ENCODE measurements at places on chromosomes 12 and 14.

GRCh38 chr12:82627799-82628198, 58.9 kb upstream of the TMTC2 start:
- DNase-seq: no peak

DNA sequence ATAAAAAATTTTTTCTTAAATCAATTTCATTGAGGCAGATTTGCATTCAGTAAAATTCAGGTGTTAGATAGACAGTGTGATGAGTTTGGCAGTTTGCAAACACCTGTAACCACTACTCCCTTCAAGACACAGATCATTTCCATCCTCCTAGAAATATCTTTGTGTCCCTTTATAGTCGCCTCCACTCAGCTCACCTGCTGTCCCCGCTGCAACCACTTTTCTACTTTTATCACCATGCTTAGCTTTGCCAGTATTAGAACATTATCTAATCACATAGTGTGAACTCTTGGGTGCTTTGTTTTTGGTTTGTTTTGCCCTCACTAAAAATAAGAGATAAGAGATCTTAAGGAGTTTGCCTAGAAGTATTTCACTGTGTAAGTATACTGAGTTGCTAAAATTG, 73.8 kb downstream of the DERA start:
- DNase-seq: no peak

- DNase-seq: no peak
These were observed 213.3 kb upstream of the SLC16A7 start for GRCh38 chr12:59382282-59383078.

DNA sequence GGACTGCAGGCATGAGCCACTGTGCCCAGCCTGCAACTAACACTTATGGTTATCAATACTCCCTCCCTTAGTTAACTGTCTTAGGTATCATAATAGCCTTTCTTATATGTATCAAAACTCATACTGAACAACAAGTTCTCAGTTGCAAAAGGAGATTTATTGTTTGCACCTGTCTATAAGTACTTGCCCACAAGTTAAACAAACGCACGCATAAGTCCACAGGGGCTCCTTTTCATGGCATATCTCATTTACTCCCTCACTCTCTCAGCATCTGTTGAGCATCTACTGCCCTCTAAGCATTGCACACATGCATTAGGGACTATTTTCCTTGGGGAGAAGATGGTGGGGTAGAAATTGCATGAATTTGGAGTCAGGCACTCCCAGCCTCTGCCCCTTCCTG, 46.7 kb upstream of the CORO1C start:
- DNase-seq: no peak

DNA sequence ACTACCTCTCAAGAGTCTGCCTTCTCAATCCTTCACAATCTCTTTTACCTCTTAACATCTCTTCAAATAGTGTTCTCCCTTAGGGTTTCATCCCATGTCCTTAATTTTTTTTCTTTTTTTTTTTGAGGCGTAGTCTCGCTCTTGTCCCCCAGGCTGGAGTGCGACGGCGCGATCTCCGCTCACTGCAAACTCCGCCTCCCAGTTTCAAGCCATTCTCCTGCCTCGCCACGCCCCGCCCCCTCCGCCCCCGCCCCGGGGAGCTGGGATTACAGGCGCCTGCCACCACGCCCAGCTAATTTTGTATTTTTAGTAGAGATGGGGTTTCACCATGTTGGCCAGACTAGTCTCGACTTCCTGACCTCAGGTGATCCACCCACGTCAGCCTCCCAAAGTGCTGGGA, 7.0 kb upstream of the BCAT1 start:
- DNase-seq: no peak

GRCh38 chr12:89156340-89156739, 196.0 kb downstream of the DUSP6 start:
- DNase-seq: no peak

DNA sequence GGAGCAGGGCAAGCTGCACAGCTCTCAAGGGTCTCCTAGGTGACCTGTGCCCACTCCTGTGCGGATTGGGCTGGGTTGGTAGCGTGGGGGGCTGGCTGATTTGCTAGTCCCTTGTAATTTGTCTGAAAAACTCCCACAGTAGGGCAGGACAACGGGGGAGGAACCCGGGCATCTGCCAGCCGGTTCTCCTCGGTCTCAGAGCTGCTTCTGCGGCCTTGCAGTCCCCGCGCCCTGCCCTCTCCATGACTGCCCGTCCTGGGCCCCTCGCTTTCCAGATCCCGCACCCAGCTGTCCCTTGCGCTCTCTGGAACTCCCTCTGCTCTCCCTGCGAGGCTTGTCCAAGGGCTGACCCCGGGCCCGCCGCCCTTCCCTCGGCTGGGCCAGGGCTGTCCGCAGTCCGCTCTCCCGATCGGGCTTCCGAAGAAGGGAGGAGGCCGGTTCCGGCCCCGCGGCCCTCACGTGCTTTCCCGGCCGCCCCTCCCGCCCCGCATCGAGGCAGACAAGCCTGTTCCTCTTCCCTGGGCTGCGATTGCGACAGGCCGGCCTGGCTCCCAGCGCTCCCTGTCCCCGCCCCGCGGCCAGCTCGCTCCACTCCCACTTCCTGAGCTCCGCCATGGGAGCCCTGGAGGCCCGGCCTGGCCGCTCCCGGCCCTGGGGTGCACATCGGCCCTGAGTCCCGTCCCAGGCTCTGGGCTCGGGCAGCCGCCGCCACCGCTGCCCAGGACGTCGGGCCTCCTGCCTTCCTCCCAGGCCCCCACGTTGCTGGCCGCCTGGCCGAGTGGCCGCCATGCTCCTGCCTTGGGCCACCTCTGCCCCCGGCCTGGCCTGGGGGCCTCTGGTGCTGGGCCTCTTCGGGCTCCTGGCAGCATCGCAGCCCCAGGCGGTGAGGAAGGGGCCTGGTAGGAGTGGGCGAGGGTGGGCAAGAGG, at the start of gene LTBR:
Gene LTBR (plus strand): TSS at position 591 of the 927 bp plus-strand sequence. CDS start 197 bp downstream, at position 788.
- DNase-seq: no peak

GRCh38 chr12:11958221-11959091, 112.3 kb upstream of the BCL2L14 start:
- DNase-seq: no peak

DNA sequence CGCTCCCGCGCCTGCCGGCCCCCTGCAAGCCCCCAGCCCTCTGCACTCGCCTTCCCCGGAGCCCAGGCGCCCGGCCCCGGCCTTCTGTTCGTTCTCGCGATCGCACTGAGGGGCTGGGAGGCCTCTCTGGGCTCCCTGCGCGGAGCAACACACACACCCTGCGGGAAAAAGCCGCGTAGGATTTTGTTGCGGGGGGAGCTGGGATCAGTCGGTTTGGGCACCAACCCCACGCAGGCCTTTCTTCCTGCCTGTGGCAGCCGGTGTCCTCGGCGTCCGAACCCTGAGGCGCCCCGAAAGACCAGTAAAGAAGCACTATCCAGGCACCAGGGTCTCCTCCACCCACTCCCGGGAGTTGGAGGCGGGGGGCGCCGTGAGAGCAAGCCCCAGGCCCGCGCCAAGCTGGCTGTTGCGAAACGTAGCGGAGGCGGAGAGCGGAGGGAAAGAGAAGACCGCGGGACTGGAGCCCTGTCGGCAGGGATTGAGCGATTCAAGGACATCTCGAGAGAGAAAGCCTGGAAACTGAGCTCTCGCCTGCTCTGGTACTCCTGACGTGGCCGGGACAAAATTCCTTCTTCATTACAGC, 1.9 kb upstream of the HOXC5 start:
- no peak for DNase-seq

DNA sequence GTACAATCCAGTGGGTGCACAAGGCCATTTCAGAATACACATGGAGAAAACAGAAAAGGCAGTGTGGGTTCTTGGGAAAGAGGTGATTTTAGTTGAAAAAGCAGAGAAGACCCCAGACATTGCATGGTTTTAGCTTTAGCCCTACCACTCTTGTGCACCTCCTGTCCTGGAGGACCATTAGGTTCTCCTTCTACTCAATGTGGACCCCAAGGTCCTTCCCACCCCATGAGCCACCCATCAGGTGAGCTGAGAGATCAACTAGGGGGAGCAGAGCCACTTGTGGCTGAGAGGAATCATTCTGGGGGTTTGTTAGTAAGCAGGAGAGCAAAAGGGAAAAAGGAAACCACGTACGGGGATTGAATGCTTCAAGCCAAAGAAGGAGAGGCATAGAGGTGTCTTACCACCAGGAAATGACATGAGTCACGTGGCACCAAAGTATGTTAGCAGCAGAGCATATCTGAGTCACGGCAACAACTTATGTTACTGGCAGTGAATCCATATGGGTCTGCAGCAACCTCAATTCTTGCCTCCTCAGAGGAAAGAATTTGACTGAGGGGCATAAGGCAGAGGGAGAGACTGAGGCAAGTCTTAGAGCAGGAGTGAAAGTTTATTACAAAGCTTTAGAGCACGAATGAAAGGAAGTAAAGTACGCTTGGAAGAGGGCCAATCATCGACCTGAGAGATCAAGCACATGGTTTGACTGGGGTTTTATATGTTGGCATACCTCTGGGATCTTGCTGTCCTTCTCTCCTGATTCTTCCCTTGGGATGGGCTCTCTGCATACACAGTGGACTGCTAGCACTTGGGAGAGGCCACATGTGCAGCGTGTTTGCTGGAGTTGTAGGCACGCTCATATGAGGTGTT, 73.9 kb downstream of the HSD17B6 start:
- DNase-seq: no peak

DNA sequence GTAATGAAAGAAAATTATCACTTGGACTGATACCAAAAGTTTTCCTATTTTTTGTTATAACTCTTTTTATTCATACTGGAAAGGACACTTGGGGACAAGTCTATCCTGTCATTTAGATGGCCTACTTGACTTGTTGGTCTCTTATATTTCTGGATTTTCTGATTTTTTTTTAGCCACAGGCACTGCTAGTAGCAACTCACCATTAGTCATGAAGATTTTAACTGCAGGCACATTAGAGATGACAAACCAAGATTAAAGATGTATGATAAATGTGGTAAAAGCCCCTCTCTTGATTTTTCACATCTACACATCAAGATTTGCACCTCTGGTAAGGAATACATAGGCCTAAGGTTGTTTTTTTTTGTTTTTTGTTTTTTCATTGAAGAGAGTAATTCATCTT, 217.0 kb downstream of the SLC25A21 start:
- DNase-seq: no peak

GRCh38 chr14:77498120-77498979, at the start of gene ISM2:
Gene ISM2 (minus strand): TSS chr14:77498816. CDS start chr14:77498793, 23 bp downstream.
- peak; percentile 24 for DNase-seq

- no peak for DNase-seq
These were observed 89.3 kb downstream of the GARIN6 start for GRCh38 chr12:99736760-99737269.

- no peak for DNase-seq
These were observed 183.8 kb upstream of the ARHGAP5 start for GRCh38 chr14:31893221-31893757.

DNA sequence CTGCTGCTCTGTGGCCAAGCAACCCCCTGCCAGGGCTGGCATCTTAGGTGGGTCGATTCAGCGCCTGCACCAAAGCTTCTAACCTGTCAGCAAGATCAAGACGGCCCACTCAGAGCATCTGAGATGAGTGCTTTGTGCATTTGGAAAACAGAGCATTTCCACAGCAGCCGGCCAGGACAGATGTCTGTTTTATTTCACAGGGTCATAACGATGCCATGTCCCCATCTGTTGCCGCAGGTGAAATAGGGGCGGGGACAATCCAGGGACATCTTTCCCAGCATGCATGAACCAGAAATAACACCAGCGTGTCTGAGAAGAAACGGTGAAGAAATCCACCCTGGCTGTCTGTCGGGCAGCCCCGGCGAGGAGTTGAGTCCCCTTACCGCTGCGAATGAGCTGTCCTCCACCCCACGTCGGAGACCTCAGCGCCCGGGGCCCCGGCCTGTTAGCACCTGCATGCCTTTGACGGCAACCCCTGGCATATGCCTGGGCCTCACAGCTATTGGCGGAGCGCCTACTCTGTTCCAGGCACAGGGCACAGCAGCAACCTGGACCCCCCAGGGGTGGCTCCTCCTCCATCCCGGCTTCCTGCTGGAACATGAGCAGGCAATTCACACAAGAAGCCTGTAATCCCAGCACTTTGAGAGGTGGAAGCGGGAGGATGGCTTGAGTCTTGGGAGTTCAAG, 30.6 kb upstream of the ULK1 start:
- no peak for DNase-seq

- no peak for DNase-seq
These were observed 274.9 kb upstream of the NOVA1 start for GRCh38 chr14:26872515-26873361.

DNA sequence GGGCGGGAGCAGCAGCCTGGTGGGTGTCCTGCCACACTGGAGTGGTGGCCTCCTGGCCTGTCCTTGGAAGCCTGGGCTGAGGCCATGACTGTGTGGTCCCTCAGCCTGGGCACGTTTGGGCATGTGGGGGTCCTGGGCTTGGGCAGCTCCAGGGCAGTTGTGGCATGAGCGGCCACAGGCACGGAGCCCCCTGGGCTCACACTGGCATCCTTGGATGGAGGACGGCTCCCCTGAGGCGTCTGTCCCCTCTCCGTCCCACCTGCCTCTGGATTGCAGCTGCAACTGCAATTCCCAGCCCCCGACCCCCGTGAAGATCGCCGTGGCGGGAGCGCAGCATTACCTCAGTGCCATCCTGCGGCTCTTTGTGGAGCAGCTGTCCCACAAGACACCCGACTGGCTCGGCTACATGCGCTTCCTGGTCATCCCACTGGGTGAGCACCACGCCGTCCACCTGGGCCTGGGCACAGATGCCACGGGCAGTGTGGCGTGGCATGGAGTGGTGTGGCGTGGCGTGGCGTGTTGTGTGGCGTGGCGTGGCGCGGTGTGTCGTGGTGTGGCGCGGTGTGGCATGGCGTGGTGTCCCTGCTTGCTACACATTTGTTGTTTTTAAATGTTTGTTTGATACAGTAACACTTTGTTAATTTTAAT, 15.1 kb upstream of the TEX22 start:
- DNase-seq: no peak

- DNase-seq: no peak
These were observed 474.8 kb downstream of the TMTC2 start for GRCh38 chr12:83161456-83161855.
